Stimulated activated naive B cell treated with anti-CD40 and anti-IgM and Interleukin-4, amounts not matched to agents 10 μg/mL and 1 μg/mL and 100 μg/mL, for 72 hours (primary cell): ENCODE measurements at places on chromosomes 2 and 18.

DNA sequence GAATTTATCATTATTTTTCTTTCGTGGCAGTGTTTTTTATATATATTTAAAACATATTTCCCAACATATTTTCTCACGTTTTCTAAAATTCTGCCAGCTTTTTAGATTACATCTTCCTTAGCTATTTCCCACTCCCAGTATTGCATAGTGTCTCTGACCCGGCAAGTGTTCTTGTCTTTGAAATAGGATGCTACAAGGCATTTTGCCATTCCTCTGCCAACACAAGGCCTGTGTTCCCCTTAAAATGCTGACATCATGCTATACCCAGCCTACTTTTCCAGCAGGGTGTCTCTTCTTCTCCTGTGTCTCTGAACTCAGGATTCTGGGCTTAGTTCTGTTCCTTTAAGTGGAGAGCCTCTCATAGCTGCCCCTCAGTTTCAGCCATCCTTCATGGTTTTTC lies 115.2 kb downstream of the DIS3L2 start:
- DNase-seq: no peak
- peaks cover 36% of the 10 kb centered on the region for H3K4me1 ChIP-seq
- H3K27ac ChIP-seq: no peak overlapping the region
- H3K27me3 ChIP-seq: no peaks in the 10 kb centered on the region
- H3K4me3 ChIP-seq: no peak overlapping the region

DNA sequence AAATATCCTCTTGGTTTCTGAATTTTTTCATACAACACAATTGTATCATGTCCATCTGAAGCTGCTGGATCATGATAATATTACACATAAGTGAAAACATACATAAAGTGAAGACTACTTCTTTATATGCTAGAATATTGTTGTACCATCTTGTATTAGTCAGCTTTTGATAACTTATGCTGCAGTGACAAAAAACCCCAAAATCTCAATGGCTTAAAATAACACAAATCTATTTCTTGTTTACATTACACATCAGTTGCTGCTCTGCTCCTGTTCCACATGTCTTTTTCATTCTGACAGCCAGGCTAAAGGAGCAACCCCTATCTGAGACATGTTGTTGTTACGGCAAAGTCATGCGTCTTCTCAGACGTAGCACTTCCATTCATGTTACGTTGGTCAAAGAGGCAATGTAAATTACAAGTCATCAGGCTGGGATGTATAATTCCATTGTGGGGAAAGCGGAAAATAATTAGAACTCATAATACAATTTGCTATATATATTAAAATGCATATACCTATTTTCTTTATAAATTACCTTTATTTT lies 5.8 kb downstream of the TMSB10 start:
- peaks cover 30% of the 10 kb centered on the region for H3K4me1 ChIP-seq
- no peaks in the 10 kb centered on the region for H3K27me3 ChIP-seq
- no peak for DNase-seq
- no peak overlapping the region for H3K27ac ChIP-seq
- no peak overlapping the region for H3K4me3 ChIP-seq
- peaks cover 30% of the 10 kb centered on the region for H3K36me3 ChIP-seq

GRCh38 chr2:119523383-119523951 lies 816 bp downstream of the SCTR start:
- DNase-seq: no peak
- H3K4me1 ChIP-seq: no peaks in the 10 kb centered on the region
- peaks cover 44% of the 10 kb centered on the region for H3K27me3 ChIP-seq
- H3K27ac ChIP-seq: no peak overlapping the region
- H3K4me3 ChIP-seq: no peak overlapping the region

- no peak overlapping the region for H3K27ac ChIP-seq
- H3K36me3 ChIP-seq: peaks cover 7% of the 10 kb centered on the region
- no peak for DNase-seq
- no peaks in the 10 kb centered on the region for H3K27me3 ChIP-seq
These were observed 17.5 kb downstream of the MAP4K3 start for GRCh38 chr2:39419282-39420223.

GRCh38 chr2:28296904-28297303 lies 95.8 kb upstream of the FOSL2 start:
- DNase-seq: no peak
- no peak overlapping the region for H3K27ac ChIP-seq
- no peak overlapping the region for H3K4me3 ChIP-seq
- H3K4me1 ChIP-seq: peaks cover 6% of the 10 kb centered on the region
- H3K27me3 ChIP-seq: no peaks in the 10 kb centered on the region

DNA sequence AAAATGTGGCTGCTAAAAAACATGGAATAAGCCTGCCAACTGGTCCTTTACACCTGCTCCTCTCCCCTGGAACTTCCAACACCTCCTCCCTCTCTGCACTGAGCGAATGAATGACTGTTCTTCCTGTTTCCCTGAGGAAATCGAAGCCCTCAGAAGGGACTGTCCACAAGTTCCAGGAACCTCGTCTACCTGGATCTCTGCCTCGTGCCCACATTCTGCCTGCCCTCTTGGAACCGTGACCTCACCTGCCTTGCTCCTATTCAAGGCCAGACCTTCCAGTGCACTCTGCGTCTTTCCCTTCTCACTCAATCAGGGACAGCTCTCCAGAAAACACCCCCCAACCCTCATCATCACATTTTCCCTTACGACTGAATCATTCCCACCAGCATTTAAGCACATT lies 4.4 kb upstream of the CAB39 start:
- no peak overlapping the region for H3K4me3 ChIP-seq
- H3K27me3 ChIP-seq: no peaks in the 10 kb centered on the region
- no peak overlapping the region for H3K27ac ChIP-seq
- peaks cover 3% of the 10 kb centered on the region for H3K36me3 ChIP-seq
- no peak for DNase-seq

- DNase-seq: no peak
- peaks cover 10% of the 10 kb centered on the region for H3K4me1 ChIP-seq
- H3K36me3 ChIP-seq: peaks cover 19% of the 10 kb centered on the region
- H3K27me3 ChIP-seq: no peaks in the 10 kb centered on the region
- H3K4me3 ChIP-seq: no peak overlapping the region
These were observed 16.2 kb downstream of the C2orf76 start for GRCh38 chr2:119350311-119350998.

GRCh38 chr2:149627111-149627801 lies 39.7 kb upstream of the MMADHC start:
- no peak for DNase-seq
- no peak overlapping the region for H3K27ac ChIP-seq
- no peaks in the 10 kb centered on the region for H3K36me3 ChIP-seq
- peaks cover 12% of the 10 kb centered on the region for H3K27me3 ChIP-seq
- H3K4me3 ChIP-seq: no peak overlapping the region
- H3K4me1 ChIP-seq: peaks cover 2% of the 10 kb centered on the region

DNA sequence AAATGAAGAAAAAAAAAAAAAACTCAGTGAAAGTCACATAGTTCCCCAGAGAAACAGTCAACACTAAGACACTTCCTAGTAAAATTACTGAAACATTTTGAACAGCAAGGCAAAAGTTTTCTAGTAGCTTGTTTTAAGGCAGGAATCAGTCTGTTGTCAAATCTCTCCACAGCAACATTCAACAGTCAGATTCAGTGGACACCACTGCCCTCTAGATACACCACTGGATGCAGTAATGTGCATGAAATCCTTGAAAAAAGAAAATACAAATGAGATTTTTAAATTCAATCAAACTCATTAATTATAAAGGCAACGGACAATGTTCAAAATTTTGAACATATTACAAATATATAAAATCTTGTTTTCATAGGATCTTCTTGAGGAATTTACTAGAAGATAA lies 46.4 kb downstream of the GRB14 start:
- no peaks in the 10 kb centered on the region for H3K36me3 ChIP-seq
- no peak overlapping the region for H3K4me3 ChIP-seq
- no peaks in the 10 kb centered on the region for H3K4me1 ChIP-seq
- no peak overlapping the region for H3K27ac ChIP-seq

DNA sequence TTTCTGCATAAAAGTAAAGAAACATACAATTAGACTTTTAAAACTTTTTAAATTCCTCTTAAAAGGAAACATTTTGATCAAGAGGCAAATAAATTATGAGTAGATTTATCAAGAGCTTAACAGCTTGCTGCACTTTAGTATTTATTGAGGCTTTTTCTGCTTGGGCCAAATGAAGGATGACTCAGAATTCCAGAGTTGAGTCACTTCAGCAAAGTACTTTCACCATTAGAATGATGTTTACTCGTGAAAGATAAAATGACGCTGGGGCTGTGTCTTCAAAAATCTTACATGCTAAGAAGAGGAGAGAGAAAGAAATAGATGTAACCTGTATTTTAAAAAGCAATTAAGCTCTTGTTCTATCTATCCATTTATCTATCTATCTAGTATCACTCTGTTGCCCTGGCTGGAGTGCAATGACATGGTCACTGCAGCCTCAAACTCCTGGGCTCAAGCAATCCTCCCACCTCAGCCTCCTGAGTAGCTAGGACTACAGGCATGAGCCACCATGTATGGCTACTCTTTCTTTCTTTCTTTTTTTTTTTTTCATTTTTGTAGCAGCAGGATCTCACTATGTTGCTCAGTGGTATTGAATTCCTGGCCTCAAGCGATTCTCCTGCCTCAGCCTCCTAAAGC lies 75.3 kb upstream of the RIOK3 start:
- H3K4me1 ChIP-seq: peaks cover 9% of the 10 kb centered on the region
- no peak overlapping the region for H3K27ac ChIP-seq
- no peaks in the 10 kb centered on the region for H3K27me3 ChIP-seq
- peaks cover 17% of the 10 kb centered on the region for H3K36me3 ChIP-seq

- no peaks in the 10 kb centered on the region for H3K27me3 ChIP-seq
- no peak overlapping the region for H3K4me3 ChIP-seq
- no peaks in the 10 kb centered on the region for H3K4me1 ChIP-seq
- H3K27ac ChIP-seq: no peak overlapping the region
- H3K36me3 ChIP-seq: no peaks in the 10 kb centered on the region
- no peak for DNase-seq
These were observed 125.3 kb upstream of the APCDD1 start for GRCh38 chr18:10329101-10329500.

- no peak overlapping the region for H3K27ac ChIP-seq
- H3K4me1 ChIP-seq: peaks cover 11% of the 10 kb centered on the region
- no peaks in the 10 kb centered on the region for H3K27me3 ChIP-seq
- no peak overlapping the region for H3K4me3 ChIP-seq
- no peaks in the 10 kb centered on the region for H3K36me3 ChIP-seq
- no peak for DNase-seq
These were observed 313.0 kb upstream of the SLC39A10 start for GRCh38 chr2:195343942-195344530.

GRCh38 chr18:37778417-37779165 lies 213.0 kb upstream of the CELF4 start:
- no peak overlapping the region for H3K4me3 ChIP-seq
- no peaks in the 10 kb centered on the region for H3K4me1 ChIP-seq
- H3K36me3 ChIP-seq: no peaks in the 10 kb centered on the region
- no peaks in the 10 kb centered on the region for H3K27me3 ChIP-seq

DNA sequence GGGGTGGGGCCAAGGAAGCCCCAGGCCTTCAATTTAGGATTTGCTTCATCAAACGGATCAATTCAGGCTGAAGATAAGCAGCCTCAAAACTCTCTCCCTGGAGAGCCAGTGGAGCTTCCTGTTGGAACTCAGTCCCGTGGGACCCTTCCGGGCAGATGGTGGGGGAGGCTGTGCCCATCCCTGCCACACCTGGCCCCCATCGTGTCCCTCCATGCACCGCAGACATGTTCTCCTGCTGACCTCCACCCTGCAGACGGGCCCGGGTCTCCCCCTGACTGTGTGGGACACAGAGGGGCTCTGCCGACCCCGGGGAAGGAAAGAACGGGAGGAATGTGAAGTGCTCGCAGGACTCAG lies 144.2 kb downstream of the TPO start:
- no peak overlapping the region for H3K4me3 ChIP-seq
- H3K27ac ChIP-seq: no peak overlapping the region
- peaks cover 1% of the 10 kb centered on the region for H3K4me1 ChIP-seq
- peaks cover 22% of the 10 kb centered on the region for H3K27me3 ChIP-seq

DNA sequence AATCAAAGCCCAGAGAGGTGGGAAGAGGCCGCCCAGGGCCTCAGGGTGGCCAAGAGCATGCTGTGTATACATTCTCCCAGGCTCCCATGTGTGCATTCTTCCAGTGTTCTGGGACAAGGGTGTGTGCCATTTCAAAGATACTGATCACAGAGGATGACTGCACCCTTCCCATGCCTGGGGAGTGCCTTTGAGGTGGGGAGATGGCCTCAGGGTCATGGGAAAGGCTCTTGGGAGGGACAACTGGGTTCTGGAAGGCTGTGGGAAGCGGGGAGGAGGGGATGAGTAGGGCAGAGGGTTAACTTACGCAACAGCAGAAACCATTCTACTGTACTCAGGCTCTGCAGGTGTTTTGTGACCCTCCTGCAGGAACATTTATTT lies 40.9 kb downstream of the KLHL29 start:
- H3K36me3 ChIP-seq: no peaks in the 10 kb centered on the region
- H3K4me3 ChIP-seq: no peak overlapping the region
- DNase-seq: no peak
- peaks cover 6% of the 10 kb centered on the region for H3K27me3 ChIP-seq
- no peaks in the 10 kb centered on the region for H3K4me1 ChIP-seq
